ENCODE measurements at places on chromosomes 7 and 10. TPM values are rescaled to one million over a fixed set of nuclear protein-coding genes. Genes with fewer than 3 reads are reported as not detected.

ABCB1 gene
- 30.8 TPM for total RNA-seq

FLNC gene
- not detected for total RNA-seq

CDK6 gene
- total RNA-seq, result 98.6 TPM

DNA sequence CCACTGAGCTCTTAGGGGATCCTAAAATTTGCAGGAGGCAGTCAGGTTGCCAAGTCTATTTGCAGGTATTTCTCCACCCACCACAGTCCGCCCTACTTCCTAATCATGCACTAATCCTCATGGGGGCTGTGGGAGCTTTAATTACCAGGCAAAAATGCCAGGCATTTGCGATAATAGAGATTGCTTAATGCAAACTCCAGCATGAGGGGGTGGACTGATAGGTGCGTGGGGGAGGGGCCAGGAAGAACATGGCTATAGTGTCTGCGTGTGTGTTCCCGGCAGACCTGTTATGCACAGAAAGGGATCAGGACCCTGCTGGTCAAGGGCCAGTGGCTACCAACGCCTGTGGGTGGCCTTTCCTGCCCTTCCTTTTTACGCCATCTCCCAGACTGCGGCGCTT is 15.6 kb upstream of the AQP1 start:
- no peak for DNase-seq

GRCh38 chr7:135712796-135713195 is 15.2 kb downstream of the SLC13A4 start:
- DNase-seq, result no peak

GRCh38 chr7:155732286-155732685 is 80.0 kb downstream of the SHH start:
- DNase-seq, result no peak

- no peak for DNase-seq
Measured at GRCh38 chr10:51638737-51639136, 60.7 kb downstream of the CSTF2T start.

DNA sequence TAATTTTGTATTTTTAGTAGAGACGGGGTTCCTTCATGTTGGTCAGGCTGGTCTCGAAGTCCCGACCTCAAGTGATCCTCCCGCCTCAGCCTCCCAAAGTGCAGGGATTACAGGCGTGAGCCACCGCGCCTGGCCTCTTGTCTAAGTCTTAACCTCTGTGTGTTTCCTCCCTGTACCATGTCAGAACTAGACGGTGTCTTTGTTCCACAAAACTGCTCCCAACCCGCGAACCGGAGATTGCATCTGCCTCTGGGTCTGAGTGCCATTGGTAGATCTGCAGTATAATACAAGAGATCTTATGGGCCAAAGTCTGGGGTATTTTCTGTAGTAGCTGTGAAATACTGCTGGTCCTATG is 1.3 kb upstream of the EEF1AKMT2 start:
- no peak for DNase-seq

- peak; percentile 68 for DNase-seq
Measured at GRCh38 chr10:98414932-98415730, at the start of gene PYROXD2. Gene PYROXD2 (minus strand): TSS chr10:98415182. CDS start chr10:98415135, 47 bp downstream.

Data from activated naive CD8-positive, alpha-beta T cell treated with anti-CD3 and anti-CD28 coated beads, Interleukin-2, amount 10 ng/mL, durations not matched to agents 7 days and 5 days (primary cell).